ENCODE measurements at places on chromosomes 6 and 20. TPM values are rescaled to one million over a fixed set of nuclear protein-coding genes. Genes with fewer than 3 reads are reported as not detected.

Gene KHDC1L
- not detected for polyA plus RNA-seq

Gene MYT1
- polyA plus RNA-seq: not detected

Gene LY6G6F
- polyA plus RNA-seq: not detected

Gene SLC17A4
- not detected for polyA plus RNA-seq

Gene KHDC1
- 1.2 TPM for polyA plus RNA-seq

Gene FOXA2
- polyA plus RNA-seq: not detected

Gene PPARD
- 20.2 TPM for polyA plus RNA-seq

Gene SLC32A1
- not detected for polyA plus RNA-seq

Gene CENPW
- polyA plus RNA-seq: 2.6 TPM

Gene SLPI
- polyA plus RNA-seq: not detected

Data from naive thymus-derived CD4-positive, alpha-beta T cell (primary cell).